Left ventricle myocardium inferior (tissue), 1 donor: ENCODE measurements at places on chromosomes 3 and 15. TPM values are rescaled to one million over a fixed set of nuclear protein-coding genes. Genes with fewer than 3 reads are reported as not detected.

DNA sequence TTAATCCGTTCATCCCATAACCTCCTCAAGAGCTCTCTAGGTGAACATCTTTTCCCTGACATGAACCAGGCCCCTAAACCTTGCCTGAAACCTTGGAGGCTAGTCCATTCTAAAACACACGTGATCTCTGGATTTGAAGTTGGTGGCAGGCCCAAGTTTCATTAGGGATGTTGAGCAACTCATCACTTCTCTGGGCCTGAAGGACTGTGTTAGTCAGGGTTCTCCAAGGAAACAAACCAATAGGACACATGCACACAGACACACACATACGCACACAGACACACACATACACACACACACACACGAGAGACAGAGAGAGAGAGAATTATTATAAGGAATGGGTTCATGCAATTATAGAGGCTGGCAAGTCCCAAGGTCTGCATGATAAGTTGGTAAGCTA lies 31.9 kb downstream of the ACAN start:
- H3K27ac ChIP-seq, result no peak overlapping the region
- H3K4me1 ChIP-seq, result no peaks in the 10 kb centered on the region
- no peaks in the 10 kb centered on the region for H3K36me3 ChIP-seq
- H3K4me3 ChIP-seq, result no peak overlapping the region

DNA sequence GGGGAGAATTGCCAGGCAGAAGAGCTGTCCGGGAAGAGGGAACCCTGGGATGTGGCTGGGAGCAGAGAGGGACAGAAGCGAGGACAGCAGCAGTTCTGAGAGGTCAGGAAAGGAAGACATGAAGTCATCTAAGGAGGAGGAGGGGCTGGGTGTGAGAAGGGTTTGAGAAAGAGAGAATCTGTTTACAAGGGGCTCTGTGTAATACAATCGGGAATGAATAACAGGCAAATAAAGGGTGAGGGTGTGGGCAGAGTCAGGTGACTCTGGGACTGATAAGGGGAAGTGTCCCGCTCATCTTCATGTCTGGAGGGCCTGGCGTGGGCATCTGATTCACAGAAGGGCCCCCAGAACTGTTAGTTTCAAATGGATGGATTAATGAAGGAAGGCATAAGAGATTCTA lies 191.3 kb downstream of the XXYLT1 start:
- H3K27ac ChIP-seq, result peak overlapping the region; percentile 92
- no peaks in the 10 kb centered on the region for H3K36me3 ChIP-seq
- peaks cover 49% of the 10 kb centered on the region for H3K4me1 ChIP-seq
- peak; percentile 9 for DNase-seq
- no peak overlapping the region for H3K4me3 ChIP-seq
- no peaks in the 10 kb centered on the region for H3K27me3 ChIP-seq

- no peaks in the 10 kb centered on the region for H3K27me3 ChIP-seq
- peaks cover 35% of the 10 kb centered on the region for H3K4me1 ChIP-seq
- no peaks in the 10 kb centered on the region for H3K36me3 ChIP-seq
- DNase-seq, result peak; percentile 82
Observed at GRCh38 chr3:45583021-45583851, 11.3 kb upstream of the LIMD1 start.

GRCh38 chr15:56653787-56654186 lies 79.5 kb downstream of the ZNF280D start:
- H3K27ac ChIP-seq, result no peak overlapping the region
- no peaks in the 10 kb centered on the region for H3K4me1 ChIP-seq
- no peaks in the 10 kb centered on the region for H3K27me3 ChIP-seq
- peaks cover 37% of the 10 kb centered on the region for H3K36me3 ChIP-seq

The GOLGA8K gene
- 0.80 TPM for total RNA-seq

GRCh38 chr3:16253601-16254000 lies 11.1 kb downstream of the DPH3 start:
- peaks cover 25% of the 10 kb centered on the region for H3K4me1 ChIP-seq
- no peak overlapping the region for H3K4me3 ChIP-seq
- no peaks in the 10 kb centered on the region for H3K27me3 ChIP-seq

- H3K4me1 ChIP-seq, result no peaks in the 10 kb centered on the region
- no peak overlapping the region for H3K4me3 ChIP-seq
- no peaks in the 10 kb centered on the region for H3K36me3 ChIP-seq
- no peak for DNase-seq
- peaks cover 39% of the 10 kb centered on the region for H3K27me3 ChIP-seq
Observed at GRCh38 chr3:194343561-194343893, 7.6 kb downstream of the CPN2 start.

DNA sequence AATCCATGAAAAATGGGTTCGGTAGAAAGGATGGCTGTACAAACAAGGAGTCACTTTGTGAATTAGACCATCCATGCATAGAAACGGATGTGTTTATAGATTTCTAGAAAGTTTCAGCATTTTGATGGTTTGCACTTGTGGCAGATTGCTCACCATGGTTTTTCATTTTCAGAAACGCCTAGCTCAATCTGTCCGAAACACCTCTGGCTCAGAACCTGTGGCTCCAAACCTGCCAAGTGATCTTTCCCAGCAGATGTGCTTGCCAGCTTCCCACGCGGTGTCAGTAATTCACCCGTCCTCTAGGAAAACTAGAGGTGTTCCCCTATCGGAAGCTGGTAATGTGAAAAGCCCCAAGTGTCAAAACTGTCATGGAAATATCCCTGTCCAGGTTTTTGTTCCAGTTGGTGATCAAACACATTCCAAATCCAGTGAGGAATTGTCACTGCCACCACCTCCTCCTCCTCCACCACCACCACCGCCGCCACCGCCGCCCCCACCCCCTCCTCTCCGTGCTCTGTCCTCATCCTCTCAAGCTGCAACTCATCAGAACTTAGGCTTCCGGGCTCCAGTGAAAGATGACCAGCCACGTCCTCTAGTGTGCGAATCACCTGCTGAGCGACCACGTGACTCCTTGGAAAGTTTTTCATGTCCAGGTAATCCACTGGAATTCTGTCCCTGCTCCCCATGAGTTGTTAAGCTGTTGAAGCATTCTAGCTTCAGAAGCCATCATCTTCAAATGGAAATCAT lies 21.2 kb downstream of the WHAMM start:
- no peak overlapping the region for H3K4me3 ChIP-seq
- H3K27ac ChIP-seq, result no peak overlapping the region
- no peaks in the 10 kb centered on the region for H3K27me3 ChIP-seq
- peaks cover 99% of the 10 kb centered on the region for H3K36me3 ChIP-seq
- peaks cover 11% of the 10 kb centered on the region for H3K4me1 ChIP-seq

DNA sequence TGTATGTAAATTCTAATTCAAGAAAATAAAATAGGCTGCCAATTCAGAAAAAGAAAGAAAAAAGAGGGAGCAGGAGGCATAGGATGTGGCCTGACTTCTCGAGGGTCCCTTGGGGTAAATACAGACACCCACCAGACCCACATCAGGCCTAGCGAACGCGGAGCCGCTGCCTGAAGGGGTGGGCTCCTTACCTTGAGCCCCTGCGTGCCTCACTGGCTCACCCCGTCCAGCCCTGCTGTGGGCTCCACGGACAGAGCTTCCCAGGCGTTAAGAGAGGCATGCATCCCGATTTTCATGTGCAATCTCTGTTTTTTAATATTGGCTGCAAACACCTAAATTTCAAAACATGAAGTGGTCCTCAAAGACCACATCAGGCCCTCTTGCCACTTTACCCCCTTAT lies 257.8 kb downstream of the PLCL2 start:
- no peak for DNase-seq
- peaks cover 18% of the 10 kb centered on the region for H3K4me1 ChIP-seq
- no peaks in the 10 kb centered on the region for H3K36me3 ChIP-seq
- no peak overlapping the region for H3K27ac ChIP-seq

GRCh38 chr15:93488296-93488713 lies 399.3 kb upstream of the RGMA start:
- peaks cover 29% of the 10 kb centered on the region for H3K4me1 ChIP-seq
- no peaks in the 10 kb centered on the region for H3K36me3 ChIP-seq
- H3K27ac ChIP-seq, result peak overlapping the region; percentile 54
- H3K4me3 ChIP-seq, result no peak overlapping the region

GRCh38 chr3:100972301-100972844 lies 20.8 kb downstream of the ABI3BP start:
- no peaks in the 10 kb centered on the region for H3K4me1 ChIP-seq
- H3K36me3 ChIP-seq, result no peaks in the 10 kb centered on the region
- H3K4me3 ChIP-seq, result no peak overlapping the region
- DNase-seq, result no peak

DNA sequence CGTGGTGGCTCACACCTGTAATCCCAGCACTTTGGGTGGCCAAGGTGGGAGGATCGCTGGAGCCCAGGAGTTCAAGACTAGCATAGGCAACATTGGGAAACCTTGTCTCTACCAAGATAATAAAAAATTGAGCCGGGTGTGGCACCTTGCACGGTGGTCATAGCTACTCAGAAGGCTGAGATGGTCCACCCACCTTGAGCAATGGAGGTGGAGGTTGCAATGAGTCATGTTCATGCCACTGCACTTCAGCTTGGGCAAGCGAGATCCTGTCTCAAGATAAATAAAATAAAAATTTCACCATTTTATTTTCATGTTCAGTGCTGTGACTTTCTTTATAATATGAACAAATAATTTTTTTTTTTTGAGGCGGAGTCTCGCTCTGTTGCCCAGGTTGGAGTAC lies 12.5 kb downstream of the MAPK6 start:
- H3K4me1 ChIP-seq, result peaks cover 26% of the 10 kb centered on the region
- DNase-seq, result no peak
- no peak overlapping the region for H3K27ac ChIP-seq
- H3K27me3 ChIP-seq, result no peaks in the 10 kb centered on the region
- peaks cover 12% of the 10 kb centered on the region for H3K36me3 ChIP-seq

- no peaks in the 10 kb centered on the region for H3K27me3 ChIP-seq
- H3K36me3 ChIP-seq, result no peaks in the 10 kb centered on the region
- no peak overlapping the region for H3K4me3 ChIP-seq
- no peak for DNase-seq
Observed at GRCh38 chr3:101963902-101964362, 114.6 kb downstream of the NFKBIZ start.

The ZNF501 gene
- 5.3 TPM for total RNA-seq

- peaks cover 79% of the 10 kb centered on the region for H3K4me1 ChIP-seq
- no peaks in the 10 kb centered on the region for H3K27me3 ChIP-seq
- H3K27ac ChIP-seq, result peak overlapping the region; percentile 76
- DNase-seq, result no peak
- no peak overlapping the region for H3K4me3 ChIP-seq
- no peaks in the 10 kb centered on the region for H3K36me3 ChIP-seq
Observed at GRCh38 chr3:152314677-152315353, 46.1 kb downstream of the MBNL1 start.

The KNL1 gene
- total RNA-seq, result 0.96 TPM

- no peak overlapping the region for H3K4me3 ChIP-seq
- no peak for DNase-seq
- no peaks in the 10 kb centered on the region for H3K36me3 ChIP-seq
- H3K27me3 ChIP-seq, result no peaks in the 10 kb centered on the region
- no peaks in the 10 kb centered on the region for H3K4me1 ChIP-seq
- H3K27ac ChIP-seq, result no peak overlapping the region
Observed at GRCh38 chr3:134974624-134975023, 179.6 kb downstream of the EPHB1 start.

- no peak overlapping the region for H3K27ac ChIP-seq
- peaks cover 7% of the 10 kb centered on the region for H3K27me3 ChIP-seq
- H3K4me3 ChIP-seq, result no peak overlapping the region
- DNase-seq, result no peak
Observed at GRCh38 chr3:170480111-170480510, 61.4 kb downstream of the CLDN11 start.

GRCh38 chr15:36365963-36366362 lies 213.5 kb upstream of the CDIN1 start:
- H3K27ac ChIP-seq, result no peak overlapping the region
- no peaks in the 10 kb centered on the region for H3K36me3 ChIP-seq
- no peak for DNase-seq
- H3K4me1 ChIP-seq, result peaks cover 19% of the 10 kb centered on the region
- H3K27me3 ChIP-seq, result no peaks in the 10 kb centered on the region
- H3K4me3 ChIP-seq, result no peak overlapping the region

DNA sequence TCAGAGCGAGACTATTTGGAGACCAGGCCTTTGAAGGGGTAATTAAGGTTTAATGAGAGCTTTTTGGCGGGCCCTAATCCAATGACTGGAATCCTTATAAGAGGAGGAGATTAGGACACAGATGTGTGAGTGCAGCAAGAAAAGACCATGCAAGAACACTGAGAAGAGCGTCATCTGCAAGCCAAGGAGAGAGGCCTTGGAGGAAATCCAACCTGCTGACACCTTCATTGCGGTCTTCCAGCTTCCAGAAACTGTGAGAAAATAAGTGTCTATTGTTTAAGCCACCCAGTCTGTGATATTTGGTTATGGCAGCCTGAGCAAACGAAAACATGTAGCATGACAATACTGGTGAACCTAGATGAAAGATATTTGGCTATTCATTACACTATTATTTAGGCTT lies 23.0 kb upstream of the MUSTN1 start:
- DNase-seq, result no peak
- H3K4me3 ChIP-seq, result no peak overlapping the region
- peaks cover 14% of the 10 kb centered on the region for H3K36me3 ChIP-seq
- no peak overlapping the region for H3K27ac ChIP-seq

DNA sequence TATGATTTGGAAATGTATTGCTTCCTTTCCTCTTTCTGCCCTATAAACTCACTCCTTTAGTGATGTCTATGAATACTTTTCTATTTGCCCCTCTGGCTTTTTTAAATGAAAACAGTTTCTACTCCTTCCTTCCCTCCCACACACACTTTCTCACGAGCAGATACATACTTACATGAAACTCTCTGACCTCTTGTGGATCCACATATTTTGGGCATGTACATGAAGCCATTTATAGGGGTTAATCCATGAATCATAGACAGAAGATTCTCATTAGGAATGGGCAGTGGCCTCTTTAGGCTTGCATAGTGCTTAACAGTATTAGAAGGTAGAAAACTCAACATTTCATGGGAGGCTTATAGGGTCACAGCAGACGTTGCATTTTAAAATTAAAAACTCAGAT lies 24.8 kb downstream of the ANAPC13 start:
- H3K4me1 ChIP-seq, result peaks cover 35% of the 10 kb centered on the region
- DNase-seq, result no peak
- H3K4me3 ChIP-seq, result no peak overlapping the region

DNA sequence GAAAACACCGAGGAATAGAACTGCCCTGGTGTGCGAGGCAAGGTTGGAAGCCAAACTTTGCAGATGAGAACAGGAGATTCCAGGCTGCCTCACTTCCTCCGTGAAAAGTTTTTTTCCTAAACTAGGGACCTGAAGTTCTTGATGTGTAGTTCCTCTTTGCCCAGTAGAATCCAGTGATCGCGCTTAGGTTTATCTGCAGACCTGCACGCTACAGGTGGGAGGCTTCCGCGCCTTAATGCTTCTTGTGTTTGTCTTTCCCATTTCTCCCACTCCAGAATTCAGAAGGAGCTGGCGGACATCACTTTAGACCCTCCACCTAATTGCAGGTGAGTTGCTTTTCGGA lies 5.4 kb downstream of the UBE2E1 start:
- no peak for DNase-seq
- H3K27me3 ChIP-seq, result no peaks in the 10 kb centered on the region
- H3K27ac ChIP-seq, result peak overlapping the region; percentile 87
- H3K4me1 ChIP-seq, result peaks cover 87% of the 10 kb centered on the region
- H3K36me3 ChIP-seq, result no peaks in the 10 kb centered on the region

The RABL3 gene
- 19.7 TPM for total RNA-seq

DNA sequence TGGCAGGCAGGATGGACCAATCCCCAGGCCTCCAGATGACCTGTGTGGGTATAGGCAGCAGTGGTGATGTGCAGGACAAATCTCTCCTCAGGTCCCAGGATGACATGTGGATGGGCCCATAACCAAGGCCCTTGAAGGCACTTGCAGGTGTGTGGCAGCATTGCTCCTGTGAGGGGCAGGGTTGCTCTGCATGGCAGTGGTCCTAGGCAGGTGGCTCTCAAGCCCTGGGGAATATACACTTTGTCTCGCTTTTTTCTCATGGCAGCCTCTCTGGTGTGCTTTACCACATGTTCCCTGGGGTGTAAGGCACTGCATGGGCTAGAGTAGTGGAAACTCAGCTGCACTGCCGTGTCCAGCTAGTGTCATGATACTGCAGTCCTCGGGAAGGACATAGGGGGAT lies 503.6 kb downstream of the UNC13C start:
- H3K27me3 ChIP-seq, result no peaks in the 10 kb centered on the region
- no peaks in the 10 kb centered on the region for H3K36me3 ChIP-seq
- H3K4me1 ChIP-seq, result no peaks in the 10 kb centered on the region
- H3K4me3 ChIP-seq, result no peak overlapping the region

The GRAMD2A gene
- total RNA-seq, result not detected
